Activated CD8-positive, alpha-beta memory T cell treated with anti-CD3 and anti-CD28 coated beads for 1 hour (primary cell): ENCODE measurements at places on chromosomes 5 and 9.

GRCh38 chr9:108466304-108466703 is 389.5 kb downstream of the ACTL7B start:
- no peak for DNase-seq

DNA sequence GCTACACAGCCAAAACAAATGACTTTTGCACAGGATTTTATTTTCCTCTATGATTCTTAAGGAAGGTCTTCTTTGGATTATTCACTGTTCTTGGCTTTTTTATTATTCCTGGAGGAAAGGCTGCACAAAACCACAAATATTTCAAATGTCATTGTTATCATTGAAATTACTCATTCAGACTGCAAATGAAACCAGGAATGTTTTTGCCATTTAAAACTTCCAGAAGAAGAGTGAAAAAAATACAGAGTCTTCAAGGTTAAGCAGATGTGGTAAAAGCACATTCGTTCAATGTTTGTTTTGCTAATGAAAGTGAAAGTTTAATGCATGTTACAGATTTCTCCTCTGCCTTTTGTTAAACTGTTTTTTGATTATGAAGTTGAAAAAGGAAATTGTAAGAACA is 238.2 kb downstream of the TLE4 start:
- DNase-seq, result no peak

DNA sequence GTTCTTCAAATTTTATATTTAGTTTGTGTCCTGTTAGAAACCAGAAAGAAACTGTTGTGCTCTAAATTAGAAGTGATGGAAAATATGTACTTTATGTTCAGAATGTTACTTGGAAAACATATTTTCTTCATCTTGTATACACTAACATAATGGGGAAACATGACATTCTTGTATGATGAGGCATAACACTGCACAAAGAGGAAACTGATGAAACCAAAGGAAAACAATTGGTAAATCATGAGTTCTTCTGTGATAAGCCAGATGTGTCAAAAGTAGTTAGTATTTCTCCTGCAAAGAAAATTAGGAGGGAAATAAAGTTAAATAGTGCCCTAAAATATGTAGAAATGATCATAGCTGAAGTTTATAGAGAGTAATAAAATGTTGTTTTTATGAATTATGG is 111.1 kb upstream of the FBN2 start:
- DNase-seq, result no peak

DNA sequence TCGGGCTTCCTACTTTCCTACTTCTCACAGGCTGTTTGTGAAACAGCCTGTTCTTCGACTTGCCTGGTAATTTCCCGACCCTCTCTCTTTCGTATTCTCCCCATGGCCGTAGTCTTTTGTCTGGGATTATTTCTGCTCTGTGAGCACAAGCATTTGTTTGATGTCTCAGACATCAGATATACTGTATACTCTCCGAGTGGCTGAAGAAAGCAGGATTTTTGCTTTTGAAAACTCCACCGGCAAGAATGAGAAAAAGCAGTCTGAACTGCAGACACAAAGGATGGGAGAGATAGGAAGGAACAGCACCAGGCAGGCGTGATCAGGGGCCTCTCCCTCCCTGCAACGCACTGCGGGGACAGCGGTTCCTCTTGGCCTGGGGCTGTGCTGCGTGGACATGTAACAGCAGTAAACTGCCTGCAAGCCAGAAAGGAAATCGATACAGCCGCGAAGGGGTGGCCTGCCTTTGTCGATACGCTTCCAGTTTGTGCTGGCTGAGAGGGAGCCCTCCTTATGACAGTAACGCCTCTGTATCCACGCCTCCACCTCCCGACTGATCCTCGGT is 313.9 kb upstream of the TLE4 start:
- DNase-seq, result no peak

- DNase-seq, result no peak
Measured at GRCh38 chr9:129580211-129580915, 40.5 kb downstream of the C9orf50 start.

GRCh38 chr5:120706877-120707276 is 242.8 kb downstream of the PRR16 start:
- DNase-seq, result no peak

- DNase-seq, result no peak
Measured at GRCh38 chr9:120886490-120886967, 9.5 kb upstream of the PHF19 start.

DNA sequence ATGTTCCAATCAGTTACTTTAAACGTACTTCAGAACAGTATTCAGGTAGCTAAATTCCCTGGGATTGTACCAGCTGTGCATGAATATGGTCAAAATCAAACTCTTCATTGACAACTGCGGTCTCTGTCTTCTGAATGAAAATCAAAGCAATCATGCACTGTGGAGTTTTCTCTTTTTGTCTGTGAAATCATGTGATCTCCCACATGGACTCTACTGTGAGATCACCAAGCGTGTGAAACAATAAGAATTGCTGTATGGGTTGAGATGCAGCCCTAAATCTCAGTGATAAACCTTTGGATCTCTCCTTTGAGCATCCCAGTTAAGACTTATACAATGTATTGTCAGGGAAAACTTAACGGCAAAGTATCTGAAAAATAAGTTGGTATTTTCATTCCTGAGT is 6.1 kb downstream of the NRG2 start:
- DNase-seq, result no peak

DNA sequence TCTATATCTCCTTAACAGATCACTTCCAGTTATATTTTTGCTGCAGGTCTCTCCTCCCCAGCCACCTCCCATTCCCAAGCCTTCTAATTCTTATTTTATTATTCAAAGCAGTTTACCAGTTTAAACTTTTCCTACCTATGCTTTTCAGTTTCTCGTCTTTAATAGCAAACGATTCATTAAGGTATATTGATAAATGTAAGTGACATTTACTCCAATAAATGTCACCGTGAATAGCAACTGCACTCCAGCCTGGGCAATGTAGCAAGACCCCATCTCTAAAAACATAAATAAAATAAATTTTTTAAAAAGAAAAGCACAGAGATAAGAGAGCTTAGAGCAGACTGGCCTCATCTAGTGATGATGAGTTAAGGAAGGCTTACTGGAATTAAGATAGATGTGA is 42.6 kb downstream of the ARRDC3 start:
- DNase-seq, result no peak

DNA sequence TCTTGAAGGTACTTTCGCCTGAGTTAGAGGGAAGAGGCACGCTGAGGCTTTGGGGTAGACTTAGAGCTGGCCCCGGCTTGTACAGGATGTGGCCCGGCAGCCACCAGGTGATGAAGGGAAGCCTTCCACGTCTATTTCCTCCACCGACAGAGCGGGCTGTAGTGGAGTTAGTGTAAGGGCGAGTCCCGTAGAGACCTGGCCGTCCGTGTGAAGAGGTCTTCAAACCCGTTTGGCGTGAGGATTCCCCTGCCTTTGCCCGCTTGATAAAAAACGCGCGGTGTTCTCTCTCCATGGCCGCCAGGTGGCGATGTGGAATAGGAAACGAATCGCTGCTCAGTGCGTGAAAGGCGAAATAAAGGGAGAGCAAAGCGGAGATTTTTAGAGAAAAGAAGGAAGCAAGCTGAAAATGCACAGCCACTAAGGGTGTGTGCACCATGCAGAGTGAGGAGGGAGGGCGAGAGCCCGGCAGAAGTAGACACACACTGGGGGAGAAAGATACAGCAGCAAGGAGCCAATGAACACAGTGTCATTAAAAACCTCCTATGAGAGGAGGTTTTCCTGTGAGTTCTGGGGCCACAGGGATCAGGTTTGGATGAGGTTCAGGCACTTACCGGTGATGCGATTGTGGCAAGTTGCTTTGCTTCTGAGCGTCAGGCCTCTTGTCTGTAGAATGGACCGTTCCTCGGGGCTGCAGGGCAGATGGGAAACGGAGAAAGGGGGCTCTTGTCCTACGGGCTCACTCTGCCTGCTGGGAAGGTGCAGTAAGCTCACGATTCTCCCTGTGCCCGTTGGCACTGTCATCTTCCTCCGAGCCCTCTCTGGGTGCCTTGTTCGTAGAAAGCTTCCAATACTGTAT is 34.2 kb downstream of the STC2 start:
- DNase-seq, result peak; percentile 38

DNA sequence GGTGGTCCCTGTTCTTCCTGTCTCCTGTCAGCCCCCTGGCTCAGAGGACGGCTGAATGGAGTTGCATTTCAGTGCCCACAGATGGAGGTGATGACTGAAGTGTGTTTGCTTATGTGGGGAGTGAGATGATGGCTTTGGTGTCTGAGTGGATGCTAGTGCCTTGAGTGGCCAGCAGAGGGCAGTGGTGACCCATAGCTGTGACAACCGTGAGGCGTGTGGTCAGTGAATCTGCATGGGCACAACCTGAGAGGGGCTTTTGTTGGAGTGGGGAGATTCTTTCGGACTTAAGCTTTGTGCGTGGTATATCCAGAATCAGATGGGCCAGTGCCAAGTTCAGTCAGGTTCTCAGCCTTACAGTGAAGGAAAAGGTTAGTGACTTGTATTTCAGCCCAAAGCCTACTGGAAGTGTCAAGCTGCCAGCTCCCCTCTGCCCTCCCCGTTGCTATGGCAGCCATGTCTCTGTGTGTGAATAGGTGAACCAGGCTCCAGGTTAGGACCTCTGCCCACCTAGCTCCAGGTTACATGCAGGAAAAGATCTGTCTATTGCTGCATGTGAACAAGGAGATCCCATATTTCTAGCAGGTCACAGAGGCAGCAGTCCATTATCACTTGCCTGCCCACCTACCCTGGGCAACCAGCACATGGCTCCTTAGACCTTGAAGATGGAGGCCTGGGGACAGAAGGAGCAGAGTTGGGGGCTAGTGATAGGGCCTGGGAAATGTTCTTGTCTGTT is 14.7 kb upstream of the CXXC5 start:
- no peak for DNase-seq

DNA sequence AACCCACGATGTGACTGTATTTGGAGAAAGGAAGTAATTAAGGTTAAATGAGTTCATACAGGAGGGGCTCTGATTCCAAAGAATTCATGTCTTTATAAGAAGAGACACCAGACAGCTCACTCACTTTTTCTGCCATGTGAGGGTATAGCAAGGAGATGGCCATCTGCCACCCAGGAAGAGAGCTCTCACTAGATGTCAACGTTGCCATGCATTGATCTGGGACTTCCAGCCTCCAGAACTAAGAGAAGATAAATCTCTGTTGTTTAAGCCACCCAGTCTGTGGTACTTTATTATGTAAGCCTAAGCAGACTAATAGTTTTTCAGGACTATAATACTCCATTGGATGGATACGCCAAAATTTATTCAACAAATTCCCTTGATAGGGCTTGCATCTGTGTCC is 89.8 kb upstream of the RAD23B start:
- no peak for DNase-seq

GRCh38 chr9:74824654-74825053 is 63.1 kb downstream of the TRPM6 start:
- no peak for DNase-seq

DNA sequence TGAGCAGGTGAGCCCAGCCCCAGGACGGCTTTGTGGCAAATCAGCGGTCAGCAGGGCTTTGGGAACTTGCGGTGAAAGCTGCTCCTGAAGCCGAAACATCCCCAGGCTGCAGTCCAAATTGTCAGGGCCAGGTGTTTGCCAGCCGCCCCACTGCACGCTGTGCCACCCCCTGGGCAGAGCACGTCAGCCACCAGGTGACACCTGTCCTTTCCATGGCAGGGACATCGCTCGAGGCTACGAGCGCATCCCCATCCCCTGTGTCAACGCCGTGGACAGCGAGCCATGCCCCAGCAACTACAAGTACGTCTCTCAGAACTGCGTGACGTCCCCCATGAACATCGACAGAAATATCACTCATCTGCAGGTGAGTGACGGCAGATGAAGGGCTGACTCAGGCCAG is 64.4 kb upstream of the CACNA1B start:
- no peak for DNase-seq

DNA sequence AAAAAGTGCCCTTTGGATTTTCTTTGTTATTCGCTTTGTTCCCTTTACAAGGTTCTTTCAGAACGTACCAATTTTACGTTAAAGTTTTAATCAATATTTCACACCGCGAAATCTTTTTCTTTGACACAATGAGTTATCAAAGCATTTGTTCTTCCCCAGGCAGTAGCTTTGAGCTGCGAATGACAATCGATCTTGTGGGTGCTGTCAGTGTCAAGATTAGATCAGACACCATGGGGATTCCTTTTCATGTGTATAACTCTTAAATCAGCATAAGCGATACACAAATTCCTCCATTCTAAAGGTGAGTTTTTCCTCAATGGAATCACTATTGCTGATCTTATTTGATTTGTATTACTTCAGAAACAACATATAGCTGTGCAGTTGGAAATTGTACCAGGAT is 145.5 kb downstream of the ST8SIA4 start:
- no peak for DNase-seq

GRCh38 chr9:105320568-105320967 is 76.1 kb downstream of the SLC44A1 start:
- no peak for DNase-seq

DNA sequence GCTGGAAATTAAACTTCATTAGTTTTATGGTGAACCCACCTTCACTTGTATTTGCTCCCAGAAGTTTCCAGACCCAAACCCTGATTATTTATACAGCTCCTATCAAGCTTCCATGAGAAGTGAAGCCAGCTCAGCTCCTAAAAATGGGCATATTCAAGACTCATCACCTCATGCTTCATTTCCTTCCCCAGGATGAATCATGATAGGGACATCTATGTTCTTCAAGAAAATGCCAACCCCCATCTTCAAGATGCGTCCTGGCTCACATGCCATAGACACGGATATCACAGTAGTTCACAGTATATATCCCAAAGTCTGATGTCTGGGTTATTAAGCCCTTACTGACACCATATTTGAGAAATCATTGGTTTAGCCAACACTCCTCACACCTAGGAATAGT is 217.6 kb downstream of the NPR3 start:
- DNase-seq, result no peak

- DNase-seq, result no peak
Measured at GRCh38 chr5:40385544-40385943, 294.2 kb upstream of the PTGER4 start.

- DNase-seq, result no peak
Measured at GRCh38 chr9:133171161-133171961, 7.6 kb upstream of the GBGT1 start.

GRCh38 chr9:134442085-134442474 is 115.8 kb downstream of the RXRA start:
- no peak for DNase-seq

DNA sequence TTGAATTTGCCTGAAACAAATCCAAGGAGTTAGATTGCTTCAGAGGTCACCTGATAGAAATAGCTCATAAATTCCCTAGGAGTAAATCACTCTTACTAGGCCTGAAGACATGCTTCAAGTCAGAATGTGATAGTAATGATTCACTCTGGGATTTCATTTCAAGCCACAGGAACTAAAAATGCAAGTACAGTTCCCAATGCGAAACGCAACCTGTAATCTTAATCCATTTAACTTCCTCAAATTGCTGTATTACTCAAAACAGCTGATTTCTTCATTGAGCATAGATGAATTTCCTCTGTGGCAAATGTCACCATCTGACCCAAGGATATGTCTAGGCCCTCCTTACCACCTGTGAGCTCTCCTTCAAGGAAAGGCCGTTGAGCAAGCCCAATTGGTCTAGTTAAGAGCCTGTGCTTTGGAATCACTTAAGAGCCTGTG is 32.1 kb upstream of the IL6ST start:
- DNase-seq, result no peak
